NCI-H187 (cell line): ENCODE measurements at places on chromosomes 5 and 9.

GRCh38 chr5:5649641-5650040 is 227.2 kb downstream of the ICE1 start:
- no peak for DNase-seq

- no peak for DNase-seq
Measured at GRCh38 chr5:106312360-106312759, 1358.4 kb downstream of the EFNA5 start.

DNA sequence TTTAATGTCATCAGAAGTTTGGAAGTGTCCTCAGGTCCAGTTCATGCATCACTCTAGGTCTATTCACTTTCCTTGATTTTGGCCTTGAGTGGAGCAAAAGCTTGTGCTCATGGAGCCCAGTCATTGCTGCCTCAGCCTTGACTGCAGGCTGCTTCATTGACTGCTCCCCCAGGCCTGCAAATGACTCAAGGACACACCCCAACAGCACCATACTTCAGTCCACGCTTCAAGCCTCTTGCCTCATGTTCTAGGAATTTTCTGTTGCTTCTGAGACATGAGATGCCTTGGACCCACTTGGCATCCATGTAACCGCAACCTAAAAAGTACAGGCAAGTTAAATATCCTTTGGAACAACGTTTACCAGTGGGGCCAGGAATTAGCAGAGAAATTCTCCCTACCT is 193.7 kb downstream of the PIK3R1 start:
- DNase-seq: no peak

DNA sequence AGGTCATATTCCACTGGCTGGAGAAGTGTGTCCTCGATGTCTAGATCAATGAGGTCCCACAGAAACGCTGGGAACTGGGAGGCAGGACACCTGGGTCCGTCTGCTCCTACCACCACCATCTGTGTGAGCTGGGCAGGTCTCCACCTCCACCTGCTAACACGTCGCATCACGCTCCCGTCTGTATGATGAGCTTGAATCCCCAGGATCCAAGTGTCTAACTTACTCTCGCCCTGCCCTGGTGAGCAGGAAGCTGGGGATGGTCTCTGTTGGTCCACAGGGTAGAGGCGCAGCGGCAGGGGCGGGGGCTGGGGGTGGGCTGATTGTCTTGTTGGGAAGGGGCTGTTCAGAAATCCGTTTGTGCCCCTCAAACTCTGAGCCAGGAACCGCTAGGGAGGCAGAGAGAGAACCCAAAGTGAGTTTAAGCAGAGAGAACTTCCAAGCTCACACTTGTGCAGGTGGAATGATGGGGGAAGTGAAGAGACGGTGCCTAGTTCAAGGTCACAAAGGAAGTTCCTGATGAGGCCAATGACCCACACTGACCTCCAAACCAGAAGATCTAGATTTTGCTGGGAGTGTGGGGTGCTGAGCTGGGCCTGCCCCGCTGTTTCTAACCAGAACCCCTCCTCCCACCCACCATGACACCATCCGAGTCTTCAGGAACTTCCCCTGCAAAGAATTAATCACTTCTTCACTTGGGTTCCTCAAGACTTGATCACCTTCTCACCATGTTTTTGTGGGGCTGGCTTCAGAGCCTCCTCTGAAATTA is 21.1 kb downstream of the ORM2 start:
- DNase-seq: no peak

- no peak for DNase-seq
Measured at GRCh38 chr9:17349831-17350230, 215.0 kb downstream of the CNTLN start.

- DNase-seq: no peak
Measured at GRCh38 chr5:114407783-114408182, 45.9 kb downstream of the KCNN2 start.

- DNase-seq: no peak
Measured at GRCh38 chr9:82152181-82152580, 163.6 kb downstream of the SPATA31D1 start.

- no peak for DNase-seq
Measured at GRCh38 chr5:116380621-116381020, 194.0 kb downstream of the SEMA6A start.

DNA sequence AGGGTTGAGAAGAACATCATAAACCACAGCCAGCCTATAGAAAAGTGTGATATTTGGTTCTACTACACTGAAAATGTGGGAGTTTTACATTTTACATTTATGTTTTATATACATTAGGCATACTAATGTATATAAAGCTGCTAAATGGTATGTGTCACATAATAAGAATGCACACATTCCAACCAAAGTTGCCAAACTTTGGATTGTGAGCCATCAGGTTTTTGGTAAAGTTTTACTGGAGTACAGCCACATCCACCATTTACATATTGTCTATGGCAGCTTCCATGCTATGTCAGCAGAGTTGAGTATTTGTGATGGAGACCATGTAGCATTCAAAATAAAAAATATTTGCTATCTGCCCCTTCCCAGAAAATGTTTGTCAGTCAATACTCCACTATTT is 23.1 kb upstream of the TARS1 start:
- DNase-seq: no peak

GRCh38 chr5:72752909-72753308 is 63.6 kb upstream of the TNPO1 start:
- DNase-seq: no peak

DNA sequence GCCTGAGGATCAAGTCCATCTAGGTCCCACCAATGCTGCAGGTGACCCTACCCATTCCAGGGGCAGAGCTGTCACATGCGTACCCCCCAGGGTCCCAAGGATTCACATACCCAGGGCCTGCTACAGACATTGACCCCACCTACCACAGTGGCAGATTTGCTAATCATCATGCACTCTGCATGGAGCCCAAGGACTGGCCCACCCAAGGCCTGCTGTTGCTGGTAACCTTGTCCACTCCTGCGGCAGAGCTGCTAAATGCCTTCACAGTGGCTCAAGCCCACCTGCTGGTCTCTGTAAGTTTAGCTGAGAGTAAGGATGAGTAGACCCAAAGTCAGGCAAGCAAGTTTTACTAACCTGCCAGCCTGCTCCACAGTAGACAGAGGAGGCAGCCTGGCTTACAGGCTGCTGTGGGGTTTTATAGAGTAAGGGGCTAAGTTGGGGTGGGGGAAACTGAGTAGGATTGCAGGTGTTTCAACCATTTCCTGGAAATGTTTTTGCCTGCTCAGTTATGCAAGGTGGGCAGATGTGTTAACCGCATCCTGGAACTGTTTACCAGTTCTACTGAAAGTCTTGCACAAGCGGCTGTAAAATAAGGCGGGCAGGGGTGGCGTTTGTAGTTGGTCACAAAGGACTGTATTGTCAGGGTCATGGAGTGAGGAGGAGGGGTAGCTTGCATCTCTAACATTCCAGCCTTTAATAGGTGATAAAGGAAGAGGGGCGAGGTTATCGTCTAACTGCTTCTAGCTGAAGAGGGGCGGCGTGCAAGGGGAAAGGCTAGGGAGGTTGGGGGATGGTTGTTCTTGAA is 2163.5 kb upstream of the WWC1 start:
- no peak for DNase-seq

- no peak for DNase-seq
Measured at GRCh38 chr5:168793841-168794837, 215.0 kb upstream of the PANK3 start.

DNA sequence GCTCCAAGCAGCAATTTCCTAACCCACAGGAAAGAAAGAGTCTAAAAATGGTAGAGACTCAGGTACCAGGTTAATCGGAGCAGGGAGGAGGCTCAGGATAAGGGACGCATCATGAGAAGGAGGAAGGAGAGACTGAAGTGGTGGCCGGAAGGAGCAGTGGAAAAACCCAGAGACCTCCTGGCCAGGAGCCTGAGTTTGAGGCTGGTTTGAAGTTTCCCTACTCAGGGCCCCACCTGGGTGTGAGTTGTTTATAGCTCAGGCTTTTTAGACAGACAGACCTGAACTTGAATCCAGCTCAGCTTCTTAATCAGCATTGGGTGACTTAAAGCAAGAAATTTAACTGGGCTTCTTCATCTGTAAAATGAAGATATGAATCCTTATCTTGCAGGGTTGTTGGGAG is 11.9 kb upstream of the AQP7 start:
- DNase-seq: no peak

- no peak for DNase-seq
Measured at GRCh38 chr5:176985516-176985915, 21.1 kb downstream of the UIMC1 start.

DNA sequence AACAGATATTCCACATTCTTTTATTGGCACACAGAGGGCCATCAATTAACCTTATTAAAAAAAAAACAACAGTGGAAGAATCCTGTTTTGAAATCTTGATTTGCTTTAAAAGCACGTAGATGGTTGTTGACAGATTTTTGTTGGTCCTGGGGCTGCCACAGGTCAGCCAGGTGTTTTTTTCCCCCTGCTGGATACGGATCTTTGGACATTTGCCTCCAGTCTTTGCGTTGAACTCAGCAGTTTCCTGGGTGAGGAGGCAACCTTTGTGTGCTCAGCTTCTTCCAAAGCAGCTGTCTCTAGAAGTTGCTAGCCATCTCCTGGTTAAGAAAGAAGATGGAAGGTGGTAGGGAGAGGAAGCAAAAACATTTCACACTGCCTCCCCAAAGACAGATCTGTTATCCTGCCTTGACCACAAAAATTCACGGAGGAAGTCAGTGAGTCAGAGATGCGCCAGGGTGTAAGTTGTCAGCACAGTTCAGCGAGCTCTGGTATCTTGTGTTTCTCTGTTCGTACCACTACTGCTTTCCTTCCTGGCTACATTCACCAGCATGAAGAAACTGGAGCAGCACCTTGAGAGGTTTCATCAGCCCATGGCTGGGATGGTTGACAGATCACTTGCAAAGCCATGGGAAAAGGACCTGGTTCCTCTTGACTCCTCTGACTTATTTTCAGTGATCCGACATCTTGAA is 207.3 kb downstream of the ARHGAP26 start:
- DNase-seq: no peak

DNA sequence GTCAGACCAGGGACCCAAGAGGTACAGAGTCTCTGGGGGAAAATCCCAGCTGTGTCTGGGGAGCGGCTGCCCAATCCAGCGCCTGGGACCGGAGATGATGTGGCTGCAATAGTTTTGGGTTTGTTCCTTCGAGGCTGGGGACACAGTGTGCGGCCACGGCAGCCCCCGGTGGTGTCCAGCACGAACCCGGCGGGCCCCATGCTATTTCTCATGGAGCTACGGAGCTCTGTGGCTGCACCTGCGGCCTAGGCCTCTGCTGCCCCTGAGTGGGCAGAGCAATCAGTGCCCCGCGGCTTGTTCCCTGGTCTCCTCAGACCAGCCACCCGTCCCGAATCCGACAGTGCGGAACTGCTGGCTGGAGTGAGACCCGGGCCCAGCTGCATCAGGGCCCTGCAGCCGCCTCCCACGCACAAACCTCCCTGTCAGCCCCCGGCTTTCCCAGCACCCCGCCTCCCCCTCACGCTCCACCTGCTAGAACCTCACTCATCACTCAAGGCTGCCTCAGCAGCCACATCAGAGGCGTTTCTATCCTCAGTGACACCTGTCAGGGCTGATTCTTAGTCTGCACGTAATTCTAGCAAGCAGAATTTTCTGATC is 29.0 kb downstream of the SARDH start:
- no peak for DNase-seq

GRCh38 chr5:127834094-127834531 is 130.9 kb downstream of the CCDC192 start:
- no peak for DNase-seq

- DNase-seq: no peak
Measured at GRCh38 chr5:177470759-177471536, 2.5 kb downstream of the DBN1 start.

DNA sequence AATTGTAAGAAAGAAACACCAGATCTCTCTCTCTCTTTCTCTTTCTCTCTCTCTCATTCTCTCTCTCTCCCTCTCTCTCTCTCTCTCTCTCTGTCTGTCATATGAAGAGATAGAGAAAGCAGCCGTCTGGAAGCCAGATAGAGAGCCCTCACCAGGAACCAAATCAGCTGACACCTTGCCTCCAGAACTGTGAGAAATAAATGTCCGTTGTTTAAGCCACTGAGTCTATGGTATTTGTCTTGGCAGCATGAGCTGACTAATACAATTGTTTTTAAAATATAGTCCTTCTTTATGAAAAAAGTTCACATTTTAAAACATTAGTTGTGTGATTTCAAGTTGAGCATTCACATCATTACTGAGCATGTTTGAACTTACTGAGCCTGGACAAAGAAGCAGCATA is 275.6 kb downstream of the CETN3 start:
- DNase-seq: no peak

DNA sequence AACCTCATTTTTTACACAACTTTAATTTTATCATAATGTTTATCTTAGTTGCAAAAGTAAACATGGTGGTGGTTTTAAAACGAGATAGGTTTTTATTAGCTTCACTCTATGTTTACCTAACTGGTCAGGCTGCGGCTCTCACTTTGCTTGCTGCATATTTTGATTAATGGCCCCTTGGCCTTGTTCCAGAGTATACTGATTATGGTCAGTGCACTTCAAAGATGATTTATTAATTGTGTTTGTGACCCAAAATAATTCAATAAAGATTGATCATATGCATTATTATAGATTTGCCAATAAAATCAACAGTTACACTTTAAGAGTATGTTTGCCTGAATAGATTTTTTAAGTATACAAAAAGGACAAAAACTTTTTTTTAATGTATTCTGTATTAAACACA is 188.0 kb downstream of the XRCC4 start:
- DNase-seq: peak; percentile 13

DNA sequence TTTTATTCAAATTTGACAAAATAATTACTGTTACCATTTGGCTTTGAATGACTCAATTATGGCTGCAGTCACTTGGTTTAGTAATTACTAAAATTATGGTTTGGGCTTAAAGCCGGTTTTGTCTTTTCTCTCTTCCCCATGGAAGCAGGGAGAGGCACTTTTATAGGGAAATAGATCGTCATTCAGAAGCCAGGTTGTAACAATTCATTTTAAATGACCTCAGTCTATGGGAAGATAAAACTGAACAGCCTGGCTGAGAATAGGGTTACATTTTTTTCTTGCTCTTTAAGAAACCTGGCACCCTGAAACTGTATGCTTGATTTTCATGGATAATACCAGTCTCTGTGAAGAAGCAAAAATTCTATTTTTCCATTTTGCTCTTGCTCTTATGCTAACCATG is 169.8 kb downstream of the SMC2 start:
- DNase-seq: no peak

- DNase-seq: no peak
Measured at GRCh38 chr5:115514220-115514619, 30.4 kb downstream of the FEM1C start.

DNA sequence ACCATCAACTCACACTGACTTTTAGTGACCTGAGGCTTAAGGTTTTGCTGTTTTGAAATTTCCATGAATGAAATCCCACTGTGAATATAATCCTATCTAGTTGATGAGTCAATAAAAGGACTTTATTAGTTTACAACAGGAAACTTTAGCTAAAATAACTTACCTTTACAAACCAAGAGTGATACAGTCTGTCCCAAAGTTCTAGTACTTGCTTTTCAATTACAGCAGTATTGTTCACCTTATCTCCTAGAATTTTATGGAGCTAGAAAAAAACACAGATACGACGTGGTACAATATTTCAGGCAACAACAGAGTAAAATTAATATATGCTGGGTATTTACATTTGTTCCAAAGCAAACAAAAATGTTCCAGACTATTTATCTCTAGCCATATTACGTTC is 46.9 kb upstream of the CTNNAL1 start:
- DNase-seq: no peak

- DNase-seq: no peak
Measured at GRCh38 chr5:77029376-77029885, 773 bp upstream of the AGGF1 start.
